ENCODE measurements at places on chromosomes 11 and 22.
A peak's percentile ranks its signal among the peaks of the same experiment; 100 is the strongest.

DNA sequence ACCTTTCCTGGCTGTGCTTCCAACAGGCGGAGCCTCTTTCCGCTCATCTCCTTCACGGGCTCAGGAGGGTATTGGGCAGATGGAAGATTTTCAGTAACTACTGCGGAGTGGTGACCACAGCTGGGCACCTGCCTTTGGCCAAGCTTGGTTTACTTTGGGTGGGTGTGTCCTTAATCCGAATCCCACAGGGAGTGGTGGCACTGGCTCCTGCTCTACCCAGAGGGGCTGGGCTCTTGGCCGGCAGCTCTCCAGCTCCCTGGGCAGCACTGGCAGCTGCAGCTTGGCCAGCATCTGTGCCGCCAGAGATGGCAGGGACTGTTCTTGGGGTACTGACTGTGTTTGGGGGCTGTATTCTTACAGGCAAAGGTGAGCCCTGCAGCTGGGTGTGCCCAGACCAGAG lies 29.8 kb downstream of the BID start:
- DNase-seq, result no peak

DNA sequence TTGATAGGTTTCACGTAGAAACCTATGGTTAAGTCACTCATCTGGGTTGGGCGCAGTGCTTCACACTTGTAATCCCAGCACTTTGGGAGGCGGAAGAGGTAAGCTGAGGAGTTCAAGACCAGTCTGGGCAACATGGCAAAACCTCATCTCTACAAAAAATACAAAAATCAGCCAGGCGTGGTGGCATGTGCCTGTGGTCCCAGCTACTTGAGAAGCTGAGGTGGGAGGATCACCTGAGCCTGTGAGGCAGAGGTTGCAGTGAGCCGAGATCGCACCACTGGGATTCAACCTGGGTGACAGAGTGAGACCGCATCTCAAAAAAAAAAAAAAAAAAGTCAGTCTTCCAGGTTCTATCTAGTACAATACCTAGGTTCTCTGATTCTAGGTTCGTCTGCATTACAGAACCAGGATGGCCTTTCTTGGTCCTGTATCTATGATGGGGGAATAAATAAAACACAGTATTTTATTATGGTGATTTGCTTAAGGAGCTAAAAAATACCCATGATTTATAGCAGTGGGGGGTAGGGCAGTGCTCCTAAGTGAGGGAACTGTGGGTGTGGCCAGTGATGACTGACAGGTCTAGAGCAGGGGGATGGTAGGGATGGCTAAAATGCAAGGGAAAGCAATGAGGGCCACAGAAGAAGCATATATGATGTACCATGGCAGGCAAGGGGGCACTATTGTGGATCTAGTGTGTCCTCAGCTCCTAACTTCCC lies 65.5 kb upstream of the NUP160 start:
- no peak for DNase-seq

GRCh38 chr11:96149743-96150555 lies 193.0 kb downstream of the MAML2 start:
- DNase-seq, result no peak

DNA sequence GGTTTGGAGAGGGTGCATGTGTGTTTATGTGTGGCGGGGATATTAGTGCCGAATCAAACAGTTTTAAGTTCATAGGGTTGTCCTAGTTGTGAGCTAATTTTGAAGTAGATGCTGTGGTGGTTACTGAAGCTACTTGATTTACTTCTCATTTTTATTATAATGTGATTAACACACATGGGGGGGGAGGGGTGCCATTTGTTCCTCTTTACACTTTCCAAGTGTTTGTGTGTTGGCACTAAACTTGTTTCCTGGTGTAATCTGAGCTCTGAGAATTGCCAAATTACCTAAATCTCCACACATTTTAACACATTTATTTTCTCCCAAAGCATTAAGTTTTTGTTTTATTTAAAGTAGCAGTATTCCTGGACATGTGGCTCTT lies 60.1 kb downstream of the ZNRF3 start:
- DNase-seq, result no peak

- no peak for DNase-seq
These were observed 2.8 kb upstream of the MCAM start for GRCh38 chr11:119319700-119320239.

DNA sequence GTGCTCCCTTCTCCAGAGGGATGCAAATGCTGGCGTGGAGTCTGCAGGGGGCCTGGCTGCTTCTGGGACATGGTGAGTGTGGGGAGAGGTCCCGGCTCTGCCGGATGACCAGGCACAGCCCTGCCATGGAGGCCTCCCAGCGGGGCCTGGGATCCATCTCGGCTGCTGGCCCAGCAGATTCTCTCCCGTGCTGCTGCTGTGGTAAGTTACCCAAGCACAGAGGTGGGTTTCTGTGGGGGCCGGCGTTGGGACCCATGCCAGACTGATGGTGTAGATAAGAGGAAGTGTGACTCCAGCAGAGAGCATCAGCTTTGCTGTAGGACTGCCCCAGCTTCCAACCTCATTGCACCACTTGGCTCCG lies 147.5 kb upstream of the B3GAT1 start:
- DNase-seq, result no peak

DNA sequence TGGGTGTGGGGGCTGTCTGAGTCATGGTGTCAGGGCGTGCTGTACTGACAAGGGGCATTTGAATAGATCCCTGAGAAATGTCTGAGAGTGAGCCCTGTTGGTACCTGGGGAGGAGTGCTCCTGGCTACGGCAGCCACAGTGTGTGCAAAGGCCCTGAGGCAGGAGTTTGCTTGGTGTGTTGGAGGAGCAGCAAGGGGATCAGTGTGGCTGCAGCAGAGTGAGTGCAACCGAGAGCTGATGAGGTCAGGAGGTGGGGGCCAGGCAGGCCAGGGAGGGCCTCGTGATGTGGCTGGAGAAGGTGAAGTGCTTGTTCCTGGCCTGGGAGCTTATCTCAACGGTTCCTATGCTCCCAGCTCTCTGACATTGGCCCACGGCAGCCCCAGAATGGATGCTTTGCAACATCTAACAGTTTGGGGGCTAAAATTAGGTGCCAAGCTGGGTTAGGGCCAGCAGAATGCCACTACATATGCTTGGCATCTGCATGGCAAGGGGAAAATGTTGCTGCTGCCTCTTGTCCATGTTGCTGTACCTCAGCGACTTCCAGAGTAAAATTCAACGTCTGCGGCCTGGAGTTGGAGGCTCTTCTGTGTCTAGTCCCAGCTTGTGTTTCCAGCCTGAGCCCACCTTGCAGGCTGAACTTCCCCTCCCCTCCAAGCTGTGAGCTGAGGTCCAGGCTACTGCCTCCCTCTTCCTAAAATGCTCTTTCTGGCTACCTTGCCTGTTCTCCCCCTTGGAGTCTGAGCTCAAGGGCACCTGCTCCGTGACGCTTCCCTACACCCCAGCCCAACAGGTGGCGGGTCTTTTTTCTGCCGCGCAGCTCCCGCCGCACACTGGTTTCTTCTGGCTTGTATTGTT lies 48.2 kb upstream of the MYEOV start:
- DNase-seq, result no peak

DNA sequence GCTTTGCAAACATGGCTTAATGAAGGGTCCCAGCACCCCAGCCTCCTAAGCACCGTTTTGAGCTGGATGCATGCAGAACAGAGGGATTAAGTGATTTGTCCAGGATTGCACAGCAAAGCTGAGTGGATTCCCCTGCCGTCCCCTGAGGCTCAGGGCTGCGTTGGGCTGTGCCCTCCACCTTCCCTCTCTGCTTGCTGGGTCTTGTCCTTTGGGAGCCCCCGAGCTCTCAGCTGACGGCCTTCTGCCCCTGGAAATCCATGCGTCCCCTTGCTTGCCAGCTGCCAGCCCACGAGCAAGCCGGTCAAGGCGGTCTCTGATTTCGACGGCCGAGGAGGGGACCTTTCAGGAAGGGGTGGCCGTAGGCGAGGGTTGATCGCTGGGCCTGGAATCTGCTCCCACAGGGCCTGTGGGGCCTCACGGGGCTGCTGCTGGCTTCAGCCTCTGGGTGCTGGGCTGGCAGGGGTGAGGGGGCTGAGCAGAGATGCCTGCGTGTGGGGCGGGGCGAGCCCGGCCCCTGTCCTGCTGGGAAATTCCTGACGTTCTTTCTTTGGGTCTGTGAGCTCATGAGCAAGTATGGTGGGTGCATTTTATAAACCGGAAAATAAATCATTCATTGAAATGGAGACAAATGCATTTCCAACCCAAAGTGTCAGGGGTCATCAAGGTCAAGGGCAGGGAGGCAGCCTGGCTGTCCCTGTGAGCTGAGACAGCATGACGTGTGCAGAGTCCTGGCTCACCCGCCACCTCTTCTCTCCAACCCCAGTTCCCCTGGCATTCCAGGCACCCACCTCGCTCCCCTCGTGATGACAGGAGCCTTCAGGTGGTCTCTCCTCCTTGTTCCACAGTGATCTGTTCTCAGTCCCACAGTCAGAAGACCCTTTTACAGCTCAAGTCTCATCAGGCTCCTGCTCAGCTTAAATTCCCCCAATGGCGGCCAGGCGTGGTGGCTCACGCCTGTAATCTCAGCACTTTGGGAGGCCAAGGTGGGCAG lies 28.1 kb downstream of the FGF4 start:
- DNase-seq, result no peak

GRCh38 chr22:21622919-21623647 lies 6.7 kb downstream of the YDJC start:
- no peak for DNase-seq

DNA sequence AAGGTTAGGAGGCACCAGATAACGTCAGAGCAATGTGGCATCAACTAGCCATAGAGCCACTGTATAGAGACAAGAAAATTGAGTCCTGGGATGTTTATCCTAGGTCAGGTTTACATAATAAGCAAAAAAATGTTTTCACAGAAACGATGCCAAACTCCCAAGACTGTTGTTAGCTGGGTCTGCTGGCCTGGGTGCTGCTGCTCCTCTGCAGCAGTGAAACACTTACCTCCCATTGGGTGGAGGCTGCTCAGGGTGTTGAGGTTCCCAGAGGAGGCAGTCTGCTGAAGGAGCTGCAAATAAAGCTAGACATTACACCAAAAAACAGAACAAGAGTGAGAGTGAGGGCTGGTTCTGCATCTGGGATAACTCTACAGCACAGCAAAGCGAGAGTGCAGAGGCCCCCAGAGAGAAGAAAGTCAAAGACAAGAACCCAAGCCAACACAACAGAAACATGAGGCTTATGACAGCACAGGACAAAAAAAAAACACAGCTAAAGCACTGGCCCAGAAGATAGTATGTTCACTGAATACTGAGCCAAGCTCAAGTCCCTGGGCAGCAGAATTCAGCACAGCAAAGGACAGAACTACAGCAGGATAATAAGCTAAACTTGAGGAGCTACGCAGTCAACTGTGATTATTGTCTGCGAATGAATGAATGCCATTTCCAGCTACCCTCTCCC lies 29.9 kb upstream of the RAPSN start:
- no peak for DNase-seq

DNA sequence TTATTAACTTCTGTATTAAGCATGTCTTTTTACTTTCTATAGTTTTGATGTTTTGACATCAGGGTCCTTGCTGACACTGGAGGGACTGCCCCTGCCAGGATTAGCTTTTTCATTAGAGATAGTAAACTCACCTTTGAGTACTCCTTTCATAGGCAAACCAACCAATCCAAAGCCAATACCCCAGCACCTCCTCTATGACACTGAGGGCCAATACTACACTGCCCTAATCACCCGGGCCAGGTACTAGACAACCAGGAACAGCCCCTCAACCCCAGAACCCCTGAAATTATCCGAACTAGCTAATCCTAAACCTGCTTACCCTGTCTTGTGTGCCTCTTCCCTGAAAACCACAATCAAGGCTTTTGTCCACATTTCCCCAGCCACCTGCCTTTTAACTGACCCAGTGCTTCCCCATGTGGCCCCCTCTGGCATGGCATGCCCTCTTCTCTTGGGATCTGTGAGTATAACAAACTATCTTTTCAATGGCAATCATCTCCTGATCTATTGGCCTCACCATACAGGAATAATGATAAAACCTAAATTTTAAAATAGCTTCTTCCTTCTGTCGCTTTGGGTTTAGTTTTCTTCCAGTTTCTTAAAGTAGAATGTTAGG lies 31.2 kb downstream of the RAB6A start:
- no peak for DNase-seq

GRCh38 chr11:22668005-22668796 lies 1.8 kb downstream of the GAS2 start:
- DNase-seq, result no peak

DNA sequence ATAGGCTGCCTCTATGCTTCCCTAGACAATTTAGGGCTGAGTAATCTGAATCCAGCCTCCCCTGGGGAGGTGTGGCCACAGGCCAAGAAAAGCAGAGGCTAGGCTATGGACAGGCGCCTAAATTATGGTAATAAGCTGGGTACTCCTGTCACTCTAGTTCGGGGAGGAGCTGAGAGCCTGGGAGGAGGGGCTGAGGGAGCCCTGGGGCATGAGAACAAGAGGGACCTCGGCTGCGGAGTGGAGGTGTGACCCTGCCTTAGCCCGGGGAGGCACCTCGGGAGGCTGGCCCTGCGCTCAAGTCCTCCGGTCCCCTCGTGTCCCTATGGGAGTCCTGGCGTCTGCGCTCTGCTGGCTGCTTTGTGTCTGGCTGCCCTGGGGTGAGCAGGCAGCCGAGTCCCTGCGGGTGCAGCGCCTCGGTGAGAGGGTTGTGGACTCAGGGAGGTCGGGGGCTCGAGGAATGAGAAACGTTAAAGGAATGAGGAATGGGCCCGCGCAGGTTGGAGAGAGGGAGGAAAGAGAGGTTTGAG lies at the start of gene OTOG:
OTOG (plus strand) TSS at position 209 of the 527 bp plus-strand sequence; CDS start at position 323, 114 bp downstream.
- DNase-seq, result peak; percentile 74

DNA sequence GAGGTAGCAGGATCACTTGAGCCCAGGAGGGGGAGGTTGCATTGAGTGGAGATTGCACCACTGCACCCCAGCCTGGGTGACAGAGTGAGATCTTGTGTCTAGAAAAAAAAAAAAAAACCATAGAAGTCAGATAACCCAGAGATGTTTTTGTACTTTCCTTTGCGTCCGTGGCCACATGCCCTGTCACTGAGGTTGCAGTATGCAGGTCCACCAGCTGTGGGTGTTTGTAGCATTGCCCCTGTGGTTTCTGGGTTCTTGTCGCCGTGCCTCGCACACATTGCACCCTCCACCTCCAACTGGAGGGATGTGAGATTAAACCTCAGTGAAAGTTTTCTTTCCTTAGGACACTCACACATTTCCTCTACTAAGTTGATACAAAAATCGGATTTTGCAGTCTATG lies 70.3 kb downstream of the TNRC6B start:
- DNase-seq, result no peak

DNA sequence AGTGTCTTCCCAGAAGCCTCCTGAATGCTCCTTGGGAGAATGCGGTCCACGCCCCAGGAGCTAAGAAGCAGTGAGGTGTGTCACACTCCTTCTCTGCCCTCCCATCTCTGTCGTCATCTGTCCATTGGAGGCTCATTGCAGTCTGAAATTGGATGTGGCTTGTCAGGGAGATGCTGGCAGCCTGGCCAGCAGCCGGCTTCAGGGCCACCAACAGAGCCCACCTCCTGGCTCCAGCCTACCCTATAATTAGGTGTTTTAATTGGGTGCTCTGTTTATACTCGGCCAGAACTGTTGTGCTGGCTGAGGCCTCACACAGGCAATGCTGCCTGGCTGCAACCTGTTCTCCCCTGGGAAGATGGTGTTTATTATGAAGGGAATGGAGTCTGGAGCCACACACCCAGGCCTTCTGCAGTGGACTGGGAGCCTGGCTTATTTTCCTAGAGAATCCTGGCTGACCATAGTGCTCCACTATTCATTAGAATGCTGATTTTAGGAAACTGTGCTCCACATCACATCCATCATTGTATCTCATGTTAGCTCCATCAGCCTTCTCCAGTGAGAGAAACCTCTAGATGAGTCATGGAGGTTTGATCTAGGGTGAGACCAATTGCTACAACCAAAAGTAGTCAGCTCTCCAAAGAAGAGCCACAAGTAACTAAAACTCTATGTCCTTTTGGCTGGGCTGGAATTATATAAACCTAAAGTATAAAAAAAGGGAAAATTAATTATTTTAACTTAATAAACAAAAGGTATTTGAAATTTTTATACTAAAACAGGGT lies 86.8 kb upstream of the CRTAM start:
- no peak for DNase-seq

Data from NCI-H2107 (cell line).